ENCODE measurements at places on chromosomes 13 and 19.

GRCh38 chr19:10000171-10000826 is 10.0 kb downstream of the COL5A3 start:
- DNase-seq, result peak; percentile 31

DNA sequence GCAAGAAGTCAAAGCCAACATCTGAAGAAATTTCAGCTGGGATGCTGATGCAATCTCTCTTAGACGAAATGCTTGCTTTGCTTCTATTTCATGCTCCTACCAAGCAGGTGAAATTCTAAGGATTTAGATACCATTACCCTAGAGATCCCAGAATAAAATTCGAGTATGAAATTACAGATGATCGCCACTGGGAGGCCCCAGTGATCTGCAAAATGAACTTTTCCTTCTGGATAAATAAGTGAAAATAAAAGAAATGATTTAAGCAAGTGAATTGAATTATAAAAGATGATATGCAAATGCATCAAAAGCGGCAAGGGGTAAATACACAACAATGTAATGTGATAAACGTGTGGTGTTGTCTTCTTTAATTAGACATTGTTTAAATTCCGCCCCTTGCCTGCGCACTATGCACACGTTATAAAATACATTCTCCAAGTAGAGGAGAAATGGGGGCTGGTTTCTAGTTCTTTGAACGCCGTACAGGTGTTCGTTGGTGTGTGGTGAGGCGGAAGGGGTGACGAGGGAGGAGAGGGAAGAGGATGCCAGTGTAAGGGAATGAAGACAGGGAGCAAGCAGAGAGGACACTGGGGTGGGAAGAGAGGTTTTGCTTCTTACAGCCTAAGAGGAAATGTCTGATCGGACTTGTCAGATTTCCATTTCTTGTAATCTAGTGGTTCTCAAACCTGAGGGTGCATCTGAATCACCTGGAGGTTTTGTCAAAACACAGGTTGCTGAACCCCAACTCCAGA is 58.0 kb downstream of the ERCC5 start:
- no peak for DNase-seq

DNA sequence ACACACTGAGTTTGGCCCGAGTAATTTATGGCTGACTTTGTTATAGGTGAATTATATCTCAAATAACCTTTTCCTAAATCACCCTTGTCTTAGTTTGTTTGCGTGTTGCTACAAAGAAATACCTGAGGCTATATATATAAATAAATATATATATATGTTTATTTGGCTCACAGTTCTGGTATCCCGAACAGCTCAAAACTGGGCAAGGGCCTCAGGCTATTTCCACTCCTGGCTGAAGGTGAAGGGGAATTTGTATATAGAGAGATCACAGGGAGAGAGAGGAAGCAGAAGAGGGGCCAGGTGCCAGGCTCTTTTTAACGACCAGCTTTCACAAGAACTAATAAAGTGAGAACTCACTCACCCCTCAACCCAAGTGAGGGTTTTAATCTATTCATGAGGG is 159.9 kb upstream of the STARD13 start:
- no peak for DNase-seq

DNA sequence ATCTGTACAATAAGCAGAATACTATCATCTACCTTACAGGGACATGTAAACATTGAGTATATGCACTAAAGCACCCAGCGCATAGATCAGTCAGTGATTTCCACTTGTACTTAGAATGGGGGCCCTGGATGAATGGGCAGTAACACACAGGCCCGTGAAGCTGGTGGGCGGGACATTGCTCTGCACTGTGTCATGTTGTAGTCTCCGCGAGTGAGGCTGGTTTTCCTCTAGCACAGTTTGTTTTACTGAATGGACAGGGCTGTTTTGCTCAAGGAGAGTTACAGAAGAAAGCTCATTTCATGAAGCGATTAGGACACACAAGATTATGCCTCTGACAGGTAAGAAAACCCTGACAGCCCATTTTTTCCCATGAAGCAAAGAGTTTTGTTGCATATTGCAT is 86.4 kb upstream of the SOX21 start:
- no peak for DNase-seq

DNA sequence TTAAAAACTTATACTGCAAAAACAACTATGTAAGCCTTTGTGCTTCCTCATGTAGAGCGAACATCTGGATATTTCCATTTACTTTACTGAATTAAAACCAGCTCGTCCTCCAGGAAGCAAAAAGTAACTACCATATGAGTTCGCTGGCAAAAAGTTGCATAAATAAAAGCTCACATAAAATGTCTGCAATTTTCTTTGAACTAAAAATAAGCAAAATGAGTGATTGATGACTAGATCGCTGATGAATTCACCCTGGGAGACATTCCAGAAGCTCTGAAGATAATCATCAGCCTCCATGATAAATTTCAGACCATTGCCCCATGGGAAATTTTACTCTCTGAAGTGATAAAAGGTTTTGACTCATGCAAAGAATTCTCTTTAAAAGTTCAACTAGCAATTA is 67.3 kb upstream of the SACS start:
- no peak for DNase-seq

GRCh38 chr13:98892821-98893220 is 85.0 kb downstream of the DOCK9 start:
- DNase-seq, result no peak

- no peak for DNase-seq
These were observed 829 bp downstream of the KCNC3 start for GRCh38 chr19:50328224-50328872.

GRCh38 chr13:86355301-86355700 is 556.1 kb upstream of the SLITRK6 start:
- no peak for DNase-seq

GRCh38 chr19:16134510-16134909 is 9.0 kb upstream of the HSH2D start:
- DNase-seq, result no peak

- DNase-seq, result no peak
These were observed 600 bp downstream of the UBE2S start for GRCh38 chr19:55406826-55407549.

- DNase-seq, result no peak
These were observed 3.1 kb upstream of the FPR1 start for GRCh38 chr19:51754770-51755169.

DNA sequence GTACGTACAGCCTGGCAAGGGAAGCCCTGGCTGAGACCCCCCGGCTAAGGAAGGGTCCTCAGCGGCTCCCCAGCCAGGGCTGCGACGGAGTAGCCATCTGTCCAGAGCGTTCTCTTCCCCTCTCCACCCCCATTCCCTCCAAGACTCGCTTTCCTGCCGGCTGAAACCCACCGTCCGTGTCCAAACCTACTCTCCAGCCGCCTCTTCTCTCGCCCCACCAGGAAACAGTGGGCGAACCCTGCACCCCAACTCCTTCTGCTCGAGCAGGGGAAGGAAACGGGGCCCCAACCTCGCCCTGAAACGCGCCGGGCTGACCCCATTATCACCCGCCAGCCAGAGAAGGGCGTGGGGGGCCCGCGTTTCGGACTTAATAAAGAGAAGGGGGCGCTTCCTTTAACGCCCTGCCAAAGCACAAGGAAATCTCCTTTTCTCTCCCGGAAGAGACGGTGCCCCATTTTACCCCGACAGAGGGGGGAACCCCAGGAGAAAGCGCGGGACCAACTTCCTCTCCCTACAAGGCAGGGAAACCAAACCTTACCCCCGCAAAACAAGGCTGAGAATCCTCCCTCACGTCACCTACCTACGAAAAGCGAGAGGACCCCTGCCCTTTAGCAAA is 2.5 kb downstream of the ZC3H4 start:
- peak; percentile 28 for DNase-seq

GRCh38 chr13:72788831-72789230 is 6.9 kb downstream of the PIBF1 start:
- no peak for DNase-seq

GRCh38 chr19:15379999-15380647 is 536 bp upstream of the AKAP8 start:
- no peak for DNase-seq

GRCh38 chr19:42201489-42202289 is 15.8 kb downstream of the DEDD2 start:
- no peak for DNase-seq

DNA sequence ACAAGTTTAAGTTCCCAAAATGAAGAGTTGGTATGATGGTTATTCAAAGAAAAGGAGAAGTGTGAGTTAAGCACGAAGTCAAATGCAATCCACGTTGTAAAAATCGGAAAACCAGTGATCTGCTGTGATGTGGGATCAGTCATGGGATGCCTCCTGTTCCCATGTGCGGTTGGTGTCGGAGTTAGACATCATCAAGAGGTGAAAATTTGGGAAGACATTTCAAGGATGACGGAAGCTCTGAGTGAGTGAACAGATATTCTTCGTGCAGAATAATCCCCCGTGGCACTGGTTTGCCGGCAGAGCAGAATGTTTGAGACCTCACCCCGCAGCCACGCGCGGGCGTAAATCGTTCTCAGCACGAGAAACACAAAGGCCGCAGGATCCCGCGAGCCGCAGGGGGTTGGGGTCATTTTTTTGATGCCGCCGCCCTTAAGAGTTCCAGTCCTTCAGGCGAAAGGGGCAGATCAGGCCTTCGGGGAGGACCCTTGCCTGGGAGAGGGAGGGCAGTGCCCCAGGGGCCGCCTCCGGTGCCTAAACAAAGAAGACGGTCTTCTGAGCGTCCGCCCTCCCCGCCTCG is 13.7 kb upstream of the SOX1 start:
- no peak for DNase-seq

DNA sequence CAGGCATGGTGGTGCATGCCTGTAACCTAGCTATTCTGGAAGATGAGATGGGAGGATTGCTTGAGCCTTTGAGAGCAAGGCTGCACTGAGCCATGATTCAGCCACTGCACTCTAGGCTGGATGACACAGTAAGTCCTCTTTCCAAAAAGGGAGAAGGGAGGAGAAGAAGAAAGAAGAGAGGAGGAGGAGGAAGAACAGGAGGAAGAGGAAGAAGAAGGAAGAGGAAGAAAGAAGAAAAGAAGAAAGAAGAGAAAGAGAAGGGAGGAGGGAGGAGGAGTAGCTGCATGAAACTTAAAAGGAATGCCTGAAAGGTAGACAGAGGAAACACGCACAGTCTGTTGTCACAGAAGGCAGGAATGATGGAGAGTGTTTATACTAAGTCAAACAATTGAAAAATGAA is 3.6 kb upstream of the DPY19L3 start:
- DNase-seq, result no peak

DNA sequence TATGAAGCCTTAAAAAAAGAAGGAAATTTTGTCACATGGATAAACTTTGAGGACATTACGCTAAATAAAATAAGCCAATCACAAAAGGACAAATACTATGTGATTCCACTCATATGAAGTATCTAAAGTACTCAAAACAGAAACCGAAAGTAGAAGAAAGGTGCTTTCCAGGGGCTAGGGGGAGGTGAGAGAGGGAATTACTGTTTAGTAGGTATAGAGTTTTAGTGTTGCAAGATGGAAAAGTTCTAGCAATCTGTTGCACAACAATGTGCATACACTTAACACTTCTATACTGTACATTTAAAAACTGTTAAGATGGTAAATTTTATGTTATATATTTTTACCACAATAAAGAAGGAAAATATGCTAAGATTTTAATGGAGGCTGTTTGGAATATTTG is 83.0 kb downstream of the POLR1D start:
- no peak for DNase-seq

DNA sequence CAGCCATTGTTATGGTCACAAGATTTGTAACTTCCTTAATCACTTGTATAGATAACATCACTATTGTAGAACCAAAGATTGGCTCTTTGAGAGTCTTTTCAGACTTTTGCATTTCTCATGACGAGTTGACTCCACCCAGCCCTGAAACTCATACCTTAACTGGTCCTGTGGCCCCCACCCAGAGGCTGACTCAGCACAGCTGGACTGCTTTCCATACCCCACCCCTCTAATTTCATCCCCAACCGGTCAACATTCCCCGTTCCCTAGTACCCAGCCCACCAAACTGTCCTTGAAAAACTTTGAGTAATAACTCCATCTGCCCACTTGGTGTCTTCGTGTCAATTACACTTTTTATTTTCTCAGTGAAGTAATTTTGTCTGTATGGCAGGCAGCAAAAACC is 32.1 kb upstream of the SLITRK1 start:
- no peak for DNase-seq

DNA sequence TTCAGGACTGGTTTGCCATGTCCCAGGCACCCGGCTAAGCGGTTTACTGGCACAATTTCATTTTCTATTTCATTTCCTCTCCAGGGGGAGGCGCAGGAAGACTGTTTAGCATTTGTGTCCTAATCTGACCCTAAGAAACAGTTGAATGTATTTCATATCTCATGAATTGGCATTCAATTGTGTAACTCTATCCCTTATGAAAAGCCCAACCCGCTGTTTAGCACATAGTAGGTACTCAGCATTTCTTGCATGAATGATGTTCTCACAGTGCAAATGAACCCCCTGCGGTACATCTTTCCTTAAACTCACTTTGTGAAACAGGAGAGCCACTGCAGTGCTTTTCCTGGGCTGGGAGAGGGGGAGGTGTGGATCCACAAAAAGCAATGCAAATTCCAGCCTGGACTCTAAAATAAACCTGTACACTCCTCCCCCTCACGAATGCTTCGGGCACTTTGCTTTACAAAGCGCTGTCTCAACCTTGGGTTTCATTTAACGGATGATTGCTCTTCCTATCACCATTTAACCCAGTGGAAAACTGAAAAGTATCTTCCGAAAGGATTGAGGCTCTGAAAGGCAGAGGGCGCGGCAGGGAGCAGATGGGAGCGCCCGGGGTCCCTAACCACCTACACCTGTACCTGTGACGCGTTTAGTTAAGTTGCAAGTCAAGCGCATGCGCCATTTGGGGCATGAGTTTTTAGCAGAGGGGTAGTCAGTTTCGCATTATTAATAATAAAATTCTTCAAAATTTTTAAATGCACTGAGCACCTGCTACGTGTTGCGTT is 1.2 kb upstream of the EEF2 start:
- DNase-seq, result no peak

GRCh38 chr19:33266974-33267484 is 35.3 kb downstream of the CEBPA start:
- no peak for DNase-seq

DNA sequence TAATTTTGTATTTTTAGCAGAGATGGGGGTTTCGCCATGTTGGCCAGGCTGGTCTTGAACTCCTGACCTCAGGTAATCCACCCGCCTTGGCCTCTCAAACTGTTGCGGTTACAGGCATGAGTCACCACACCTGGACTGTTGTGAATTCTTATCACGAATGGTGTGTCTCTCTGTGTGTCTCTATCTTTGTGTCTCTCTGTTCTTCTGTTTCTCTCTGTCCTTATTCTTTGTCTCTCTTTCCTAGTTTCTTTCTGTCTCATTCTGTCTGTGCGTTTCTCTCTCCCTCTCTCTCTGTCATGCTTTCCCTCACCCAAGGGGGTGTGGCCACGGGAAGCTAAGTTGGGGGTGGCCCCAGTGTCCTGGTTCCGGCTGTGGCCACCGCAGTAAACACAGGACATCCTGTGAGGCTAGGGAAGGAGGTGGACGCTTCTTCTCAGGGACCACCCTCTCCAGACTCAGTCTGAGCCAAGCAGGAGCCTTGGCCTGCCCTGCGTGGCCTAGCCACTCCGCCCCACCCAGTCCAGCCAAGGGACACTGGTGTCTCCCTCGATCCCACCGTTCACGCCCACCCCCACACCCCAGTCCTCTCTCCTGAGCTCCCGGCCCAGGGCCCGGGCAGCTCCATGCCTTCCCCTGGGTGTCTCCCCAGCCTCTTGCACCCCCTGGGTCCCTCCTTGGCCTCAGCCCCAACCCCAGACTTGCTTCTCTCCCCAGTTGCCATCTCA is 3.9 kb upstream of the PRX start:
- no peak for DNase-seq
